ENCODE measurements at places on chromosomes 5 and 9.

DNA sequence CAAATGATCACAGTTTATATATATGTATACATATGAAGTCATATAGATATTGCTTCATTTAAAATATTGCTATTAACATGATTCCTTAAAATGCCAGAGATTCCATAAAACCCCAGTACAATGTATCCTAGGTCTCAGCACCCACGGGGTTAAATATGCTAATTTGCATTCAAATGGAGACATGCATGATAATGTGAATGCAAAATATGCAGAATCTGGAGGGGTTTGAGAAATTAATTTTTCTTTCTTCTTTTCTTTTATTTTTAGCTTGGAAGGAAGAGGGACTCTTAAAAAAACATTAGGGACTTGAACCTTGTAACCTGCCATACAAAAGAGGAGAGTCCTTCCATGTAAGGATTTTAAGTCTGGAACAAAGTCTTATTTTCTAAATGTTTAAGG is 211.9 kb downstream of the MEF2C start:
- DNase-seq: no peak

GRCh38 chr5:169566202-169566601 is 17.4 kb upstream of the SPDL1 start:
- no peak for DNase-seq

DNA sequence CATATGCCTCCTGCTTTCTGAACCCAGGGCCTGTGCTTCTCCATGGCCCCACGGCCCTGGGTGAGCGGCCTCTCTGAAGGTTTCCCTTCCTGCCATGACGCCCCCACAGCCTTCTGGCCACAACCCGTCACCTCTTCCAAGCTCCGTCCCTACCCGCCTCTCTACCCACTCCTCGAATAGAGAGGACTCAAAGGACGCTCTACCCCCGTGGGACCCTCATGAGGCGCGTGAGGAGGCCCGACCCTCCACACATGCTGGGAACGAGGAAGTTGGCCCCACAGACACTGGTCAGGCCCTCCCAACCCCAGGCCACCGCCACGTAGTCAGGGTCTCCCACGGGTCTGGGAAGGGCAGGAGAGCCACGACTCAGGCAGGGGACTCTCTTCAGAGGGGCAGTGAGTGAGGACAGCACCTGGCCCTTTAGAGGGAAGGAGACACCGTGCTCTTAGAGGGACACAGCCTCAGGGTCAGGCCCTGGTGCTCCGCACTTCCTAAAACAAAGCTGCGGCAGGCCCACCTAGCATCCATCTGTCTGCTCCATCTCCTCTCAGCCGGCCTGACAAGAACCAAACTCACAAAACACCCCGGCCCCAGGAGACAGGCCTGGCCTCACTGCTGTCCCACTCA is 5.3 kb downstream of the BRD3 start:
- no peak for DNase-seq

DNA sequence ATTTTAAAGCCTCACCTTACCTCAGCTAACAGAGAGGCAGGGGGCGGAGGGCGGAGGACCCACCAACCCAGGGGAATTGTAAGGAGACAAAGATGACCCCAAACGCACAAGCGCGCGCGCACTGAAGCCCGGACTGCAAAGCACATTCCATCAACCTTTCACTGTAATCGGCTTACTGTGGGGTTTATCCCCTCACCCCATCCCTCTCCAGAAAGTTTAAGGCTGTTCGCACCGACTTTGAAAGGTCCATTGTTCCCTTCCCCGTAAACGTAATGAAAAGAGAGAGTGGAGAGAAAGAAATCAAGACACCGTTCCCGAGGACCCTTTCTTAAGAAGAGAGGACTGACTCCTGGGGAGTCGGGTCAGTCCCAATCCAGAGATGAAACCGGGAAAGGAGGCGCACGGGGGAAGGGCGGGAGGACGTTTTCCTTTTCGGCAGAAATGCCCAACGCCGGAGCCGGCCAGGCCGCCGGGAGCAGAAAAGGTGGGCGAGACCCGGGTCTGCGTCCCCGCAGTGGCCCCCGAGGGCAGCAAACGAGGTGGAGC is 464 bp downstream of the CEMIP2 start:
- DNase-seq: no peak

GRCh38 chr5:10439692-10440091 is 2.0 kb upstream of the ROPN1L start:
- DNase-seq: no peak

- DNase-seq: no peak
Observed at GRCh38 chr5:172874647-172875504, 40.8 kb downstream of the ERGIC1 start.

DNA sequence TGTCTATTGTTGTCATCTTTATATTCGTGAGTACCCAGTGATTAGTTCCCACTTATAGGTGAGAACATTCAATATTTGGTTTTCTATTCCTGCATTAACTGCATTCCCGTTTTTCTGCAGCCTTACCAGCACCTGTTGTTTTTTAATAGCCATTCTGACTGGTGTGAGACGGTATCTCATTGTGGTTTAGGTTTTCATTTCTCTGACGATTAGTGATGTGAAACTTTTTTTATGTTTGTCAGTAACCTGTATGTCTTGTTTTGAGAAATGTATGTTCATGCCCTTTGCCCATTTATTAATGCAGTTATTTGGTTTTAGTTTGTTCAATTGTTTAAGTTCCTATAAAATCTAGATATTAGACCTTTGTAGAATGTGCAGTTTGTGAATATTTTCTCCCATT is 546.0 kb upstream of the RORB start:
- no peak for DNase-seq

Measured in fibroblast of skin of left quadriceps (primary cell).